ENCODE measurements at places on chromosomes 1 and 21. TPM values are rescaled to one million over a fixed set of nuclear protein-coding genes. Genes with fewer than 3 reads are reported as not detected.
A peak's percentile ranks its signal among the peaks of the same experiment; 100 is the strongest.

- DNase-seq, result no peak
Measured at GRCh38 chr21:25551569-25551968, 55.7 kb downstream of the MRPL39 start.

DNA sequence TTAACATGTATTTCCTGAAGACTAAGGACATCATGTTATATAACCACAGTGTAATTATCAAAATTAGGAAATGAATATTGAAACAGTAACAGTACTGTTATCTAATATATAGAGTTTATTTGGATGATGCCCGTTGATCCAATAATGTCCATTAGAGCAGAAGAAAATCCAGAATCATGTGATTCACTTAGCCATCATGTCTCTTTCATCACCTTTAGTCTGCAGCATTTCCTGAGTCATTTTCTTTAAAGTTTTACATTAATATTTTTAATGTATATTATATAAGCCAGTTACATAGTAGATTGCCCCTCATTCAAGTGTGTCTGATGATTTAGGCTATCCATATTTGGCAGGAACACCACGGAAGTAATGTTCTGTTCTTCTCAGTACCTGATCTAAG, 28.9 kb downstream of the MPZL1 start:
- no peak for DNase-seq

DNA sequence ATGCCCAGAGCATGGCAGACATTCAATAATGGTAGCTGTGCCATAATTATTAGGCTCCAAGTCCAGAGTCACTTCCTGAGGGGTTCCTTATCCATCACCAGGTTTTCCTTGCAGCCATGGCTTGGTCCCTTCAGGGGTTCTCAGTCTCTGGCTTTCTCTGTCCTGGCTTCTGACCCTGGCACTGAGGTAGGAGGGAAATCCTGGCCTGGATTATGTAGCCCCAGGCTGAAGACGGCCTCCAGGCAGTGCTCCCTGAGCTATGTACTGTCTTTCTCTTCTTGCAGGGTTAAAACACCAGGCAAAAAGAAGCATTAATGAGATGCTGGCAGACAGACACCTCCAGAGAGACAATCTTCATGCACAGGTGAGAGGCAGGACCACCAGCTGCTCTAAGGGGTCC, 9.5 kb upstream of the PADI3 start:
- DNase-seq, result peak; percentile 91

- no peak for DNase-seq
Measured at GRCh38 chr1:47574451-47575165, 136.8 kb downstream of the FOXD2 start.

- DNase-seq, result no peak
Measured at GRCh38 chr1:95951371-95952102, 717.5 kb downstream of the RWDD3 start.

DNA sequence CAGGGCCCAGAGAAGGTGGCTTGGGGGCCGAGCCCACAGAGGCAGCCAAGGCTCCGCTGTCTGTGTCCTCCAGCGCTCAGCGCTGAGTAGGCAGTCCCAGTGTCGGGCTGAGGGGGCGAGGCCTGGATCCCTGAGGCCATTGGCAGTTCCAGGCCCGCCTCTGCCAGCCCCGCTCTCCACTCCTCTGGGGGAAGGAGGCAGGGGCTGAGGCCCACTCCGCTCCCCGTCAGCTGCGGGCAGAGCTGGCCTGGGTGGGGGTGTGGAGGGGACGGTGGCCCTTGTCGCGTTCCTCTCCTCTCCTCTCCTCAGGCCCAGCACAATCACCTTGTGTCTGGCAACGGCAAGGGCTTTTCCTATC, 132.8 kb downstream of the CASZ1 start:
- no peak for DNase-seq

DNA sequence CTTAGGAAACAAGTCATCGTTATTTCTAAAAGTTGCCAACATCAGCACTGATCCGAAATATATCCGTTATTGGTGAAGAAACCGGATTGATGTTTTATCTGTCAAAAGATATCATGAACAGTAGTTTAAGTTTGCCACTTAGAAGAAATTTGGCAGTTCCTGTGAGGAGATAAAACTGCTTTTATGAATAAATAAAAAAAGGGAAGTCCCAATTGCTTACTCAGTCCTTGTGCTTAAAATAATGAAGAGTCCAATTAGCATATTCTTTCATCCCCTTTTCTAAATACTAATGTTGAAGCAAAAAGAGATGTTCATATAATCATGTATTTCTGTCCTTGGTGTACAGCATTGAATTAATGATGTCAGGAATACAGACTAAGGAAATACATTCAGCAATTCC, 164.6 kb downstream of the NCAM2 start:
- DNase-seq, result no peak

DNA sequence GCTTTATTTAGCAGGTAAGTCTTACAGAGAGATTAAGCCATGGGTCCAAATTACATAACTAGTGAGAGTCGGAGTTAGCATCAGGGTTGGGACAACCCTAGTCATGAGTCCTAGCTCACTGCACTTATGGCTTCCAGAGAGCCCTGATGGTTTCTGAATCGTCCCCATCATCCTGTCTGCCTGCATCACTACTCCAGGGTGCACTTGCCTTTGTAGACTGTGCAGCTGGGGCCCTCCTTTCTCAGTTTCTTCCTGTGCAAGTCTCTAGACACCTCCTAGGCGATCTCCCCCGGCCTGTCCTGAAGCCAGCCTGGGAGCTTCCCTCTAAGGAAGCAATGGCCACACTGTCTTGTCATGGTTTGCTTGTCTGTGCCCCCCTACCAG, 37.1 kb downstream of the KIAA0040 start:
- DNase-seq, result no peak

DNA sequence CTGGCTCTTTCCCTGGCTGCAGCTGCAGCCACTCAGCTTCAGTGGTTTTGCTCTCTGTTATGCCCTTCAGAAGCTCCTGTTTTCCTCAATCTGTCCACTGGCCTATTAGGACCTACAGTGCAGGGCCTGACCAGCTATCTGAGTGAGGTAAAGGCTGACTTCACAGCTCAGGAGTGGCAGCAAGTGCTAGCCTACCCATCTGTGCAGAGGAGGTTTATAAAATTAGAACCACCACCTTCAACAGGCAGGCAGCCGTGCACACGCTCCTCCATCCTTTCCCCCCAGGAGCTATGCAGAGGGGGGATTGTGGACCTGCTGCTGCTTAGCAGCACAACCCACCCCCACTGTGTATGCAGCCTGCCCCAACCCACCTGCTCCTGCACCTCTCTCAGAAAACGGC, 8.3 kb downstream of the ADAR start:
- DNase-seq, result no peak

DNA sequence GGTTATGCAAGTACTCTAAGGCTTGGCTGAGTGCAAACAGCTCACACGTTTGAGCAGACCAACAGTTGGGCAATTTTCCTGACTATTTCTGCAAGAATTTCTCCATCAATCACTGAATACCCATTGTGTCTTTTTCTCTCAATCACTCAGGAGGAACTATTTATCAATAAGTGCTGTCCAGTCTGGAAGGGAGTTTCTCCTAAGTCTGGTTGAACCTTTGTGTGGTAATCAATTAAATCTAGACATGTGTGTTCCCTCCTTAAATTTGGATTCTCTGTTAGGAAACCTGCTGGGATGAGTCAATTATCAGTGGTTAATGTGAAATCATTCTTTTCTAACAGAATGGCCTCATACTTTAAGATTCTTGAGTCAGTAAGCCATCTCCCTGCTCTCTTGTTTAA, 6.8 kb upstream of the AADACL3 start:
- peak; percentile 12 for DNase-seq

GRCh38 chr1:204314893-204315658, 44.7 kb downstream of the PLEKHA6 start:
- DNase-seq, result no peak

DNA sequence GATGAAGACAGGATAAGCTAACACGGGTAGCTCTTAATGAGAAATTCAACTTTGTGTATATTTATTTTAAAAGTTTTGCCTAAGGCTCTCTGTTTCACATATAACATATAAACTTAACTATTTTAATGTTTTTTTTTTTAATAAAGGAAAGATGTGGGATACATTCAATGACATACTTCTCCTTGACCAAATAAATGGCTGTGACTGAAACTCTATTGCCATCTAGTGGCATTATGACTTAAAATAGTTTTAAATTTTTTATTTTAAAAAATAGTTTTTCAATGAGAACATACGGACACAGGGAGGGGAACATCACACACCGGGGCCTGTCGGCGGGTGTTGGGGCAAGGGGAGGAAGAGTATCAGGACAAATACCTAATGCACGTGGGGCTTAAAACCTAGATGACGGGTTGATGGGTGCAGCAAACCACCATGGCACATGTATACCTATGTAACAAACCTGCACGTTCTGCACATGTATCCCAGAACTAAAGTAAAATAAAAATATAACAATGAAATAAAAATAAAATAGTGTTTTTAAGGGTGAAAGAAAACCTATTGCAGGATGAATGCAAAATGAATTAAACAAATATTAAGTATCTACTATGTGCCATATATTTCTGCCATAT, 83.4 kb downstream of the LYST start:
- DNase-seq, result peak; percentile 21

- DNase-seq, result no peak
Measured at GRCh38 chr1:220974431-220974830, 95.2 kb downstream of the HLX start.

GRCh38 chr1:2530513-2531361, 674 bp upstream of the HES5 start:
- no peak for DNase-seq

FGR gene
- 0.06 TPM for polyA plus RNA-seq

RAD54L gene
- polyA plus RNA-seq, result 10.5 TPM

PLEKHG5 gene
- polyA plus RNA-seq, result 25.3 TPM

CEP85 gene
- 16.7 TPM for polyA plus RNA-seq

FCER1G gene
- 0.17 TPM for polyA plus RNA-seq

GFI1 gene
- polyA plus RNA-seq, result 0.43 TPM

TAS1R1 gene
- polyA plus RNA-seq, result 0.05 TPM
